Upper lobe of left lung (tissue), 6 donors: ENCODE measurements at places on chromosomes 11 and 22.

DNA sequence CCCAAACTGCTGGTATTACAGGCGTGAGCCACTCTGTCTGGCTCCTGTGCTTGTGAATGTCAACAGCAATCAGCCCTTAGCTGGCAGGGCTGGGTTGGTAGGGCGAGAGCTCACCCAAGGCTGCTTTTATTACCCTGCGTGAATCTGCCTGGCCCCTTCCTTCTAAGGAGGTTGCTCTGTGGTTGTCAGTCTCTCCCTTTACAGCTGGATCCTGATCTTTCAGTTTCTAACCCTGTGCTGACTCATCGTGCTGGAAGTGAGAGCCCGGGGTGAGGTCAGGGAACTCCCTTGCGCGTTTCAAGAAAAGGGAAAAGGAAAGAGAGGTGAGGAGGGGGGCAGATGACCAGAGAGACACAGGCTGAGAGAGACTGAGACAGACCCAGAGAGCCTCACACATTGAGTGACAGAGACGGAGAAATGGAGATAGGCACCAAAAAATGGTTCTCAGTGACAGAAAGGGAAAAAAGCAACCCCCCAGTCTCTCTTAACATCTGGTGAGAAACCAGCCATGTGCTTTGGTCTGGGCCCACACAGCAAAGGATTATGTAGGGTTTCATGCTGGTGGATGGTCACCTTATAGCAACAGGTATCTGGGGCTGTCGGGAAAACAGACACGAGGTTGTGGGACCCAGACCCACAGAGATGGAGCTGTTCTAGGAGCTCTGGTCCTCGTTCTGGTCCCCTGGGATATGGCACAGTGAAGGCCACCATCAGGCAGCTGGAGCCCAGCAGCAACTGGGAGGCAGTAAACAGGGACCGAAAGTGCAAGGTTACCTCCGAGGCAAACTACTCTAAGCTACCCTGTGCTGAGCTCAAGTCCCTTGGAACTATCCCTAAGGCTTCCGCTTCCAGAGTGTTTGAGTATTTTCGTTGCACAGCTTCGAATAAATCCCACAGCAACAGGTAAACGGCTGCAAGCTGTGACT is 2.5 kb downstream of the TCN2 start:
- DNase-seq: peak; percentile 67

GRCh38 chr11:76315182-76315853 is 65.6 kb downstream of the THAP12 start:
- DNase-seq: no peak

DNA sequence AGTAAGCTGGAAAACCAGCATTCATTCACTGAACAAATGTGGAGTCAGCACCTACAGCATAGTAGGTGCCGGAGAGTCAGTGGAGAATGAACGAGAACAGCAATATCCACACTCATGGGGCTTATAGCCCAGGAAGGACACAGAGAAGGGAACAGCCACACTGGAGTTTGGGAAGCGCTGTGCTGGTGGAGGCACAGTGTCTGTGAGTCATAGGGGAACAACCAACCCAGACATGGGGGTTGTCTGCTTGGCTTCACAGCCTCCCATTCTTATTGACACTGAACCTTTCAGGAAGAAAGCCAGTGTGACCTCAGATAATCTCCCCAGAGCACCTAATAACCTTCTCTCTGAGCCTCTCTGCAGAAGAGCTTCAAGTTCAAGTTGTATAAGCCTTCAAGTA is 56.6 kb upstream of the UBASH3B start:
- DNase-seq: no peak

DNA sequence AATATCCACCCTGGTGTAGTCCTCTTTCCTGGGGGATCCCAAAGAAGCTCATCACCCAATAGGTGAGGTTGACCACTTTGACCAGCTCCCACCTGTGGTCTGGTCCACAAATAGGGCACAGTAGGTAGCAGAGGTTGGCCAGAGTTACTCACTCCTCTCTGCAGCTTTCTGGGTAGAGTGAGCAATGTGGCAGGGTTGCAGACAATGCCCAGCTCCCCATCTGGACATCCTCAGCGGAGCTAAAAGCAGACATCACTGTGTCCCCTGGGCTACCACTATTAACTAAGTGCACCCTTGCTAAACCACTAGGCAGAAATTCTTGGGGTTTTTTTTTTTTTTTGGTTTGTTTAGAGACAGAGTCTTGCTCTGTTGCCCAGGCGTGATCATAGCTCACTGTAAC is 48.4 kb upstream of the TP53I11 start:
- DNase-seq: no peak

DNA sequence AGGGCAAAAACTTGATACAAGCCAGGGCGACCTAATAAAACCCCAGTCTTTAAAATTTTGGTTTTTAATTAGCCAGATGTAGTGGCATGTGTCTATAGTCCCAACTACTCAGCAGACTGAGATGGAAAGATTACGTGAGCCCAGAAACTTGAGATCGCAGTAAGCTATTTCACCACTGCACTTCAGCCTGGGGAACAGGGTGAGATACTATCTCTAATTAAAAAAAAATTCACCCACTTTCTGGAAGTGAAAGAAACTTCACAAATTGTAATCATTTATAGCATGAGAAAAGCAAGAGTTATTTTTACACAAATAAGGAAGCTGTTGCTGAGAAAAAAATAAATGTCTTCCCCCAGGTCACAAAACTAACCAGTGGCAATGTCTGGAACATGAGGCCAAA is 882 bp upstream of the GLYATL2 start:
- no peak for DNase-seq

GRCh38 chr11:132093536-132094259 is 723.3 kb downstream of the NTM start:
- no peak for DNase-seq

DNA sequence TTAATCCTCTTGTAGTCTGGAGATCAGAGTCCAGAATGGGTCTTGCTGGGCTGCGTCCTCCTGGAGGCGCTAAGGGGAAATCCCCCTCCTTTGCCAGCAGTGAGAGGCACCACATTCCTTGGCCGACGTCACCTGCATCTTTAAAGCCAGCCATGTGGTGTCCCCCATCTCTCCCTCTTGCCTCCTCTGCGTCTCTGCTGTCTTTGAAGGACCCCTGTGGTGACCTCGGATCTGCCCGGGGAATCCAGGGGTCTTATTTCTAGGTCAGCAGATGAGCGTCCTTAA is 27.2 kb upstream of the PARVB start:
- no peak for DNase-seq

GRCh38 chr11:117670924-117671323 is 126.1 kb downstream of the DSCAML1 start:
- no peak for DNase-seq

GRCh38 chr11:47512701-47513100 is 40.2 kb downstream of the CELF1 start:
- DNase-seq: no peak

GRCh38 chr11:68440224-68440623 is 20.3 kb upstream of the PPP6R3 start:
- DNase-seq: no peak

DNA sequence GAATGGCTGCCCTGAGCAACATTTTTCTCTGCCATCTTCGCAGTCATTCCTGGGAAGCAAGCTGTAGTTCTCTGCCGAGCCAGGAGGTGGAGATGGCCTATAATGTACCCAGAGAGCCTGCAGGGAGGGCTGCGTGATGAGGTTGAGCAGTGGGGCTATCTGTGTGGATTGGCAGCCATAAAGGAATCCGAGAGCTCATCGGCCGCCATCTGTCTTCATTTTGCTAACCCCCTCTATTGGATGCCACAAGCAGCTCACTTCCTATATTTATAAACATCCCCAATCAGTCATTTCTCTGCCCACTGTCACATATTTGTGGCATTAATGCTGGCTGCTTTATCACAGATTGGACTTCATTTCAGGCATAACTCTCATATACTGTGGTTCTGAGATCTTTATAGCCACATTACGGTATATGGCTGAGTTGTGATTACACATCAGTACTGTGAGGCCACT is 209.5 kb downstream of the NTM start:
- no peak for DNase-seq

DNA sequence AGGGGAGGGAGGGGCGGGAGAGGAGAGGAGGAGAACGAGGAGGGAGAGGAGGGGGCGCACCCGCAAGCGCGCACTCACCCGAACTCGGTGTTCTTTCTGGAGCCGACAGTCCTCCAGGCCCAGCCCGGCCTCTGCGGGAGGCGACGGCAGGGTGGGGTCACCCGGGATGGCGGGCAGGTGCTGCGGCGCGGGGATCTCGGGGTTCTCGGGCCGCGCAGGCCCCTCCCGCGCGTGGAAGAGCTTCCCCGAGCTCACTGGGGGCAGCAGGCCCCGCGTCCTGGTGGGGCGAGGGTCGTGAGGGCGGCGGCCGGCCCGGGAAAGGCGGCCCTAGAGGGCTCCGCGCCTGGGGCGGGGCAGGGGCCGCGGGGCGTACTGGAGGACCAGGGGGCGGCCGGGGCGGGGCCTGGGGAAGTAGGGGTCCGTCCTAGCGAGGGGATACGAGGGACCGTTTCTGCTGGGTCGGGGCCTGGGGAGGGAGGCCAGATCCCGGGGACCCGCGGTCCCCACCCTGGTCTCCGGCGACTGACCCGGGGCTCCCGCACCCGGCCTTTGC is 5.2 kb downstream of the LMNTD2 start:
- no peak for DNase-seq

DNA sequence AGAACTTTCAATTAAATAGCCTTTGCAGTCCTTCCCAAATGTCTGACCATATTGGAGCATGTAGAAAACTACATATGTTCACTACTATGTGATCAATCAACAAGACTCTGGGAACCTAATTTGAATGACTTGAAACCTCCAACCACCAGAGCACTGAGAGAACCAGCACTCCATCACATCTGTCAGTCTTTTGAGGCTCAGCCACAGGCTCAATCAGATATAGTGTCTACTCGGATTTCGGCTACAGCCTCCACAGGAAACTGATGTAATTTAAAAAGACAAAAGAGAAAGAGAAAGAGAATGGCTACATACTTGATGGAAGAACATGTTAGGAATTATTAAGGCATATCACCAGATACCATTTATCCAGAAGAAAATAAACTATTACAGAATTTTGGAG is 859.0 kb downstream of the FAM181B start:
- DNase-seq: no peak

DNA sequence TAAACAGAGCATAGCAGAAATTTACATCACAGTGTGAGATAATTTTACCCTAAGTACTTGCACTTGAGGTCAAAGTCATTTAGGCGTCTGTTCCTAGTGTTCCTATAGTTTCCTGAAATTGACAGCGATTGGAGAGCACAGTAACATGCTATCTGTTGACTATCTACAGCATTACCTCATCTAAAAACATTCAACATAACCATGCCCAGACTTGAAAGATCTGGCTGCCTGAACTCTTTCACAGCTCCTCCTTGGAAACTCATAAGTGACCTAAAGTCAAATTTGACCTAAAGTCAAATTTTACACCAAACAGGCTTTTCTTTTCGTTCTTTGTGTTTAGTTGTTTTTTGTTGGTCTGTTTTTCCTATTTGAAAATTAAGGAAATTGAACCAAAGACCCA is 233.8 kb upstream of the UBASH3B start:
- no peak for DNase-seq

GRCh38 chr11:17504330-17505107 is 27.9 kb upstream of the ABCC8 start:
- DNase-seq: peak; percentile 75

GRCh38 chr22:32558681-32559355 is 84.2 kb downstream of the FBXO7 start:
- DNase-seq: peak; percentile 49

- no peak for DNase-seq
These were observed 45.3 kb upstream of the GALNT18 start for GRCh38 chr11:11667056-11667455.

GRCh38 chr11:45551191-45551713 is 114.2 kb downstream of the CHST1 start:
- DNase-seq: no peak

DNA sequence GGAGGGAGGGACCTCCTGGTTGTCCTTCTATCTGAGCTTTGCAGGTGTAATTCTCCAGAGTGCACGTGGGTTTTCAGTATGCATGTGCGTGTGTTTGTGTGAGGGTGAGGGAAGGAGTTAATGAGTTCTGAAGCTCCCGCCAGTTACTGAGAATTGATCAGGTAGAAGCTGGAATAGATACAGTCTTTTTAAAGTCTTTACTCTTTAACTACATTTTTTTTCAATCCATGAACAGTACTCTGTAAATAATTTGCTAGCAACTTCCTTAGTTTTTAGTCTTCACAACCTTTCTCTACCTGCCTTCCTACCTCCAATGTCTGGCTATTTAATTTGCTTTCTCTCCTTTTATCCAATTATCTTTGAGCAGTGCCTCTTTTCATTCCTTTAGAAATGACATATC is 25.5 kb downstream of the ARHGAP42 start:
- DNase-seq: no peak

GRCh38 chr11:8036002-8036802 is 44.8 kb upstream of the TUB start:
- DNase-seq: no peak

GRCh38 chr11:107679255-107680024 is 32.4 kb downstream of the SLN start:
- no peak for DNase-seq

DNA sequence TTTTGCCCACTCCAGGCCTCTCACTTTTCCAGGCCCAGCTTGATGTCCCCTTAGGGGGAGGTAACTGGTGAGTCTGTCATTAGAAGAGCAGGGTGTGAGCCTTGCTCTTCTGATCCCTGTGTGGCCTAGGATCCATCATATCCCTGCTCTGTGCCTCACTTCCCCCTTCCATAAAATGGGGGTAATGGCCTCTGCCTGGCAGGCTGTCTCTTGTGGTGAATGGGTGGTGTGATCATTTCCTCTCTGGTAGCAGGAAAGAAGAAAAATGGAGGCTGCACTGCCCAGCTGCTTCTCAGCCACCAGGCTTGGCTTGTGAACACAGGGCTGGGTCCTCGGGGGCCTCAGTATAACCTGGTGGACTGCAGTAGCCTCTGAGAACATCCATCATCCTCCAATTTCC is 5.6 kb downstream of the ARHGEF17 start:
- DNase-seq: no peak

GRCh38 chr11:31795706-31796498 is 15.2 kb downstream of the PAX6 start:
- no peak for DNase-seq

DNA sequence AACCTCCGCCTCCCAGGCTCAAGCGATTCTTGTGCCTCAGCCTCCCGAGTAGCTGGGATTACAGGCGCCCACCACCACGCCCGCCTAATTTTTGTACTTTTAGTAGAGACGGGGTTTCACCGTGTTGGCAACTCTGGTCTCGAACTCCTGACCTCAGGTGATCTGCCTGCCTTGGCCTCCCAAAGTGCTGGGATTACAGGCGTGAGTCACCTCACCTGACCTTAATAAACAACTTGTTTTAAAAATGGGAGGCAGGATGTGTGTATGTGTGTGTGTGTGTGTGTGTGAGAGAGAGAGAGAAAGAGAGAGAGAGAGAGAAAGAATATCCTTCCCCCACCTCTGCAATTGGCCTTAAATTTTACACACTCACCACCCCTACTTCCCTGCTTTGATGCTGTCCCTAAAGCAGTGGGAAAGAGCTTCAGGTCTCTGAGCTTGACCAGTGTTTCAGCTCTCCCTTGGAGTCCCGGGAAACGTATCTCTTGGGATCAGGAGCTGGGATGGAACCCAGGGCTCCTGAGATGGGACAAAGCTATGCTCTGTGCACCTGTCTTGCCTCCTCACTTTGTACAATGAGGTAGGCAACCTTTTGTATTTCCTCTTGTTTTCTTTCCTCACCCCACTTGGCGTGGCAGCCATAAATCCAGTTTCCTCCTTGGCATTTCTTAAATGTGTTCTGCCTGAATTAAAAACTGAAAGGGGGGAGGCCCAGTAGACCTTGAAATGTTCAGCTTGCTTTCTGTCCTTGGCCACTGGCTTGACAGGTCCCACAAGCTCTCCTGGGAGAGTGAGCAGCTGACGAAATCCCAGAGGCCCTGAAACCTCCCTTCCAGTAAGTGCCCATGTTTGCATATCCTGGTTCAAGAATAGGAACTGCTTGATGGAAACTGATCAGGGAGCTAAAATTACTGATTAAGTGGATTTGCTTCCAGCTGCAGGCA is 17.8 kb upstream of the XBP1 start:
- no peak for DNase-seq
